Activated naive CD4-positive, alpha-beta T cell treated with anti-CD3 and anti-CD28 coated beads for 36 hours (primary cell): ENCODE measurements at places on chromosomes 5 and 9.

DNA sequence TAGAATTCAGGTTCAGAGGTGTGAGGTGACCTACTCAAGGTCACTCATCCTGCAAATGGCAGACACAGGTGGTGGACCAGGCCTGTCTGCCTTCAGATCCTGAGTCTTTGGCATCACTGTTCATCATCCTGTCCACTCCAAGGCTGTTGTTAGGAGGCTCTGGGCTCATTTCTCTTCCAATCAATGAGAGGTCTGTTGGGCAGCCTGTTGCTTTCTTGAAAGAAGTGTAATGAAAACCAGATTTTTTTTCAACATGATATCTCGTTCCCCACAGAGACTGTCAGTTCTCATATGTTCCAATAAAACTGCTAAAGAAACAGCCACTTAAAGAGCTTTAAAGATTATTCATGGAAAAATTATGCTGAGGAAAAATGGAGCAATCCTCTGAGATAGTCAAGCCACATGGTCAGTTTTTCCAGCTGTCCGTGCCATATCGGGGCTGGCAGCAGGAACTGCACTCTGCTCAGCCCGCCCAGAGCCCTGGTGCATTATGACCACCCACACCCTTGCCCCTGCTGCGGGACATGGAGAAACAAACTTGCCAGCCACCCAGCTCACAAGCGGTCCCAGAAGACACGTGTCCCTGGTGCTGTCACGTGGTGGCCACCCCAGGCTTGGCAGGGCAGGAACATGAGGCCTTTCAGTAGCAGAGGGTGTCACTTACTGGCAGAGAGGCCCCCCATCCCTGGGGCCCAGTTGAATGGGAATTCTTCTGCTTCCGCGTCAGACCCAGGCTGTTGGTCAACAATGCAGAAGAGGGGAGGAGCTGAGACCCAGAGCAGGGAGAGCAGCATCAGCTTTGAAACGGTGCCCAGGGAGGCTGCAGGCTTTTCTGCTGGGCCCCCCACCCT lies 63.7 kb upstream of the ANGPTL2 start:
- no peak for DNase-seq

DNA sequence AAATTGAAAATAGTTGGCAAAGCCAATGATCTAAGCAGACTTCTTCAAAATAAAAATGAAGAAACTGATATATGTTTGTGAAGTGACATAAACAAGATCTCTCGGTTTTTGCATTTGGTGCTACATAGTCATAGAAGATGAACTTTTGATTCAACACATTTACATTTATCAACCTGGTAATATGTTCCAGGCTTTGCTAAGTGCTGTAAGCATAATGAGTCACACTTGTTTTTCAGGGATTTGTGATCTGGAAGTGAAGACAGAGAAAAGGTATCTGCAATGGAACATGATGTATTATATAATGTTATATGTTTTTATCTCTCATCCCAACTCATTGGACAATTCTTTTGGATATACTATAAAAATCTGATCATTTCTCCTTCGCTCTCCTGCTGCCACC lies 801.4 kb downstream of the BRINP1 start:
- no peak for DNase-seq

GRCh38 chr5:98482321-98483300 lies 290.9 kb upstream of the RGMB start:
- DNase-seq, result no peak

GRCh38 chr9:132411091-132411508 lies 1.1 kb downstream of the CFAP77 start:
- peak; percentile 80 for DNase-seq

GRCh38 chr5:136769093-136769492 lies 403.7 kb upstream of the TRPC7 start:
- DNase-seq, result no peak

DNA sequence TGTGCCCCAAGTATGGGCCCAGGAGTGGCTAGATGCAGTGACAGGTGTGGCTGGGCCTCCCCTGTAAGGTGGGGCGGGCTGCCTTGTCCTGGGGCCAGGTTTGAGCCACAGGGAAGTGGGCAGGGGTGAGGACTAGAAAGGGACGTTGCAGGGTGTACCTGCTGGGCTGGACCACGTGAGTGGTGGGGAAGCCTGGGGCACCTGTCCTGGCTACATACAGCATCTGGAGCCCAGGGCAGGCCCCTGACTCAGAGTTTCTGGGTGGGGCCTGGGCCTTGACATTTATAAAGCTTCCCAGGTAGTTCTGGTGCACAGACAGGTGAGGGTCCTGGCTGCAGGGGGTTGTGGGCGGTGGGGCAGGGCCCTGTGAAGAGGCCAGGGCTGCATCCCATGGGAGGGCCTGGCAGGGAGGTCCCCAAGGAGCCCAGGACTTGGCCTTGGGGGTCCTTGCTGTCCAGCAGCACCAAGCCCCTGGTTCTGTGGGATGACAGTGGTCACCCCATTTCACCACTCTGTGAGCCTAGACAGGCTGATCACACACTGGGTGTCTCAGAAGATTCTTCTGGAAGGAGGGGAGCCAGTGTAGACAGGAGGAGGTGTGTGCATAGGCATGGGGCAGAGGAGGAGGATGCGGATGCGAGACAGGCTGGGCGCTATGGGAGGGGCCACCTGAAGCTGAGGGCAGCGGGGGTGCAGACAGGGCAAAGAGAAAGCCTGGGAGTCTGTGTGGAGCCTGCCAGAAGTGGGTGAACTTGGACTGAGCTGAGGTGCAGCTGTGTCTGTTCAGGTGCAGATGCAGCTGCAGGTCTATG lies 94.0 kb downstream of the PHF2 start:
- DNase-seq, result no peak

DNA sequence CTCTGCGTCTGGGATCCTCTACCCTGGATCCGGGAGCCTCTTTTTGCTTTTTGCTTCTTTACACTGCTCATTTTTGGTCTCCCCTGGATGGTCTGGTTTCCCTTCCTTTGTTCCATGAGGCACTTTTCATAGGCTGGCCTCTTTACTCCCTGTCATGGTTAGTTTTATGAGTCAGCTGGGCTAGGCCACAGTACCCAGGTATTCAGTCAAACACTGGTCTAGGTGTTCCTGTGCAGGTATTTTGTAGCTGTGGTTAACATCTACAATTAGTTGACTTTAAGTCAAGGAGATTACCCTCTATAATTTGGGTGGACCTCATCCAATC lies 17.5 kb downstream of the ANKRD33B start:
- DNase-seq, result no peak

GRCh38 chr9:34988218-34989002 lies 1.1 kb upstream of the DNAJB5 start:
- DNase-seq, result peak; percentile 61

- DNase-seq, result no peak
Measured at GRCh38 chr5:142445266-142445665, 120.4 kb upstream of the SPRY4 start.

GRCh38 chr9:128882677-128883603 lies 1.0 kb downstream of the LRRC8A start:
- peak; percentile 35 for DNase-seq

GRCh38 chr5:175555168-175555785 lies 76.9 kb downstream of the SFXN1 start:
- DNase-seq, result no peak

- DNase-seq, result no peak
Measured at GRCh38 chr5:32428426-32428825, 16.1 kb downstream of the ZFR start.

DNA sequence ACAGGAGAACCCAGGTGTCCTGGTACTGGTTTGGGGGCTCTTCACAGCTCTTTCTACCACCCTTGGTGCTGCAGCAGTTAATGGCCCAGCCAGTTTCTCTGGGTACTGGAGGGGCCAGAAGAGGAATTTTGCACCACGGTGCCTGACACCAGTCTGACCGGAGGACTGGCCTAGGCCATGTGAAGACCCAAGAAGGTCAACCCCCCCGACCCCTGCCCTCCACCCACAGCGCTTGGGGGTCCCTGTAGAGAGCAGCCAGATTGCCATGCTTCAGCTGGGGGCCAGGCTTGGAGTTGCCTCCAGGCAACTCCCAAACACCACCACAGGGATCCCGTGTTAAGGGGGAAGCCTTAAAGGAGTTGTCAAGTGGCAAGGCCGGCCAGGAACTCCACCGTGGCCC lies 6.2 kb downstream of the ARSI start:
- DNase-seq, result no peak
